ENCODE measurements at places on chromosomes 4 and X.

- peak; percentile 20 for DNase-seq
These were observed 30.4 kb upstream of the CPLX1 start for GRCh38 chr4:856225-856901.

DNA sequence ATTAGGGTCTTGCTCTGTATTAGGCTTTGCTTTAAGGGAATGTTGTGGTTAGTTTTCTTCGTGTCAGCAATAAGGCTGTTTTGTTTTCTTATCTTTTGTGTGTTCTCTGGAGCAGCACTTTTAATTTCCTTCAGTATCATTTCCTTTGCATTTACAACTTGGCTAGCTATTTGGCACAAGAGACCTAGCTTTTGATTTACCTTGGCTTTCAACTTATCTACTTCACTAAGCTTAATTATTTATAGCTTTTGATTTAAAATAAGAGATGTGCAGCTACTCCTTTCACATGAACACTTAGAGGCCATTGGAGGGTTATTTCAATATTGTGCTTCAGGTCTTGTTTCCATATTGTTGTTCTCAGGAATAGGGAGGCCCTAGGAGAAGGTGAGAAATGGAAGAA lies 68.2 kb downstream of the FAT4 start:
- DNase-seq, result no peak

DNA sequence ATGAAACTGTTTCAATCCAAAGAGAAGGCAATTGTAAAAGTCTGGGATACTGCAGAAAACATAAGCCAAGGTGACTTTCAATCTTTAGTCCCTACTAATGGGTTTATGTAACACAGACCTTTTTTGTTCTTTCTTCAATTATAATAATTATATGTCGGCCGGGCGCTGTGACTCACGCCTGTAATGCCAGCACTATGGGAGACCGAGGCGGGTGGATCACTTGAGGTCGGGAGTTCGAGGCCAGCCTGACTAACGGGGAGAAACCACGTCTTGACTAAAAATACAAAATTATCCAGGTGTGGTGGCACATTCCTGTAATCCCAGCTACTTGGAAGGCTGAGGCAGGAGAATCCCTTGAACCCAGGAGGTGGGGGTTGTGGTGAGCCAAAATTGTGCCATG lies 489.8 kb upstream of the CTSO start:
- DNase-seq, result no peak

GRCh38 chr4:84901173-84901572 lies 65.3 kb downstream of the WDFY3 start:
- no peak for DNase-seq

GRCh38 chr4:129323658-129324057 lies 227.7 kb downstream of the C4orf33 start:
- no peak for DNase-seq

DNA sequence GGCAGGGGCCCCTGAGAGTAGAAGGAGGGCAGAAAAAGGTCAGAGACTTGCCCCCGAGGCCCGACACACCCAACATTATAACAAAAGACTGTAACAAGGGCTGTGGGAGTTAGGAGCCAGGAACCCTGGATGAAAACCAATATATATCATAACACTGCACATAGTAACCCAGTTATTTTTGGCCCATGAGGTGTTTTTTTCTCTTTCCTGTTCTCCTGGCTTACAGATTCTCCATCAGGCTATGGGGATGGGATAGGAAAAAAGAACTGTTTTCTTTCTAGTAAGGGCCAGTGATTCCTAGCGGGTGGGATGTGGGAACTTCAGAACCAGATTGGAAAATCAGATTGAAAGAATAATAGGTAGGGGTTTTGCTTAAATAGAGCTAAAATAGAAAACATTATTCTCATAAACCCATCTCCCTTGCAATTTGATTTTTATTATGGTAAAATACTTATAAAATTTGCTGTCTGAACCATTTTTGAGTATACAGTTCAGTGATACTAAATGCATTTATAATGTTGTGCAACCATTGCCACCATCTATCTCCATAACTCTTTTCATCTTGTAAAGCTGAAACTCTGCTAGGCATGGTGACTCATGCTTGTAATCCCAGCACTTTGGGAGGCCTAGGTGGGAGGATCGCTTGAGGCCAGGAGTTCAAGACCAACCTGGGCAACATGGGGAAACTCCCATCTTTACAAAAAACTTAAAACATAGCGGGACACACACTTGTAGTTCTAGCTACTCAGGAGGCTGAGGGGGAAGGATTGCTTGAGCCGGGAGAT lies 33.5 kb downstream of the SNX25 start:
- DNase-seq, result no peak

- no peak for DNase-seq
These were observed 50.1 kb upstream of the ACSL4 start for GRCh38 chrX:109782994-109783700.

GRCh38 chr4:142596121-142596520 lies 250.0 kb downstream of the INPP4B start:
- DNase-seq, result no peak

- no peak for DNase-seq
These were observed 3.1 kb downstream of the FRMPD3 start for GRCh38 chrX:107452581-107452980.
